ENCODE measurements at places on chromosomes 3 and 15. TPM values are rescaled to one million over a fixed set of nuclear protein-coding genes. Genes with fewer than 3 reads are reported as not detected.

- no peak for DNase-seq
Observed at GRCh38 chr3:24154781-24155180, 209.7 kb downstream of the NR1D2 start.

GRCh38 chr3:107870096-107870495, 220.7 kb downstream of the CD47 start:
- DNase-seq, result no peak

DNA sequence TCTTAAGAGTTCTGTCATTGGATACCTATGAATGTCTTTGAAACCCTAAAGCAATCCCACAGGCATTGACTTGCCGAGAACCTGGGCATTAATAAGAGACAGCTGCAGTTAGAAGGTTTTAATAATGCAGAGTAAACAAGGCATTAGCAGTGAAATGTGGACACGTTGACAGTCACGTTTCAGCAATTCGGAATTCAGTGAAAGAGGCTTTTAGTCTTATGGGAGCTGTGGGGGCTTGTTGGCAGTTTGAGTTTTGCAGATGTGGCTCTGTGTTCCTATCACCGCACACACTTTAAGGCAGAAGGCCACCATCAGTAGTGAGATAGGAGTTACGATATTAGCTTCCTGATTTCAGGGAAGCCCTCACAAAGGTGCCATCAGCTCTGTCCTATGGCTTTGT, 145.2 kb upstream of the NUDT16 start:
- DNase-seq, result no peak

DNA sequence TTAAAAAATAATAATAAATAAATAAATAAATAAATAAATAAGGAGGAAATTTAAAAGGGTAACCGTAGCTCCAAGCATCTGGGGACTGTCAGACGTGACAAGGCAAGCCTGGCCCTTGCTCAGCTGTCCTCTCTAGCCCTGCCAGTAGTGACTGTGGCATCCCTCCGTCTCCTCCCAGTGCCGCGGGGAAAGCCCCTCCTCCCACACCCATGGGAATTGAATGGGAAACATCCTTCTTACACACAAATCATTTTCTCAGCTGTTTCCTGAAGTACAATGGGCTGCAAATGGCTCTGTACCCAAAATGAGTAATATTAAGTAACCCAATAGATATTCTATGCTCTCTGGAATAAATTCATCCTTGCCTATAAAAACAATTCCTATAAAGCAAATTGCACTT, 101.6 kb upstream of the RAD18 start:
- DNase-seq, result no peak

DNA sequence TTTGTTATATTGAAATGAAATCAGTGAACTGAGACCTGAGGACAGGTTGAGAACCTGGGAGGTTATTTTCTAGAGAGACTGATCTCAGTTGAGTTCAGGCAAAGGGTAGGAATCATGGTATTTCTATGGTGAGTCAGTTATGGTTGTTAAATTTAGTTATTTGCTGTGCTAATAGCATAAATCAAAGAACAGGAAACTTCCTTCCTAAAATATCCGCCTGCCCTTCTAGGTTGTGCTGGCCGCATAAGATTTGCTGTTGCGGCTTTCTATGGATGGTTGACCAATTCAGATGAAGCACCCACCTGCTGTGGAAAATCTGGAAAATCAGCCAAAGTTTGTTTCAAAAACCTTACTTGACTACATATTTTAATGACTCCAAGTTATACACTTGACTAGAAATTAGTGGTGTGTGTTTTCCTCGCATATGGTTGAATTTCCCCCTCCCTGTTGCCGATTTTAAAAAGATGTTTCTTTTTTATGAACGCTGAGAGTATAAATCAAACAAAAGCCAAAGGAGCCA, 52.6 kb downstream of the PLCL2 start:
- DNase-seq, result no peak

P2RY13 gene
- not detected for total RNA-seq

FMN1 gene
- 8.9 TPM for total RNA-seq

DNA sequence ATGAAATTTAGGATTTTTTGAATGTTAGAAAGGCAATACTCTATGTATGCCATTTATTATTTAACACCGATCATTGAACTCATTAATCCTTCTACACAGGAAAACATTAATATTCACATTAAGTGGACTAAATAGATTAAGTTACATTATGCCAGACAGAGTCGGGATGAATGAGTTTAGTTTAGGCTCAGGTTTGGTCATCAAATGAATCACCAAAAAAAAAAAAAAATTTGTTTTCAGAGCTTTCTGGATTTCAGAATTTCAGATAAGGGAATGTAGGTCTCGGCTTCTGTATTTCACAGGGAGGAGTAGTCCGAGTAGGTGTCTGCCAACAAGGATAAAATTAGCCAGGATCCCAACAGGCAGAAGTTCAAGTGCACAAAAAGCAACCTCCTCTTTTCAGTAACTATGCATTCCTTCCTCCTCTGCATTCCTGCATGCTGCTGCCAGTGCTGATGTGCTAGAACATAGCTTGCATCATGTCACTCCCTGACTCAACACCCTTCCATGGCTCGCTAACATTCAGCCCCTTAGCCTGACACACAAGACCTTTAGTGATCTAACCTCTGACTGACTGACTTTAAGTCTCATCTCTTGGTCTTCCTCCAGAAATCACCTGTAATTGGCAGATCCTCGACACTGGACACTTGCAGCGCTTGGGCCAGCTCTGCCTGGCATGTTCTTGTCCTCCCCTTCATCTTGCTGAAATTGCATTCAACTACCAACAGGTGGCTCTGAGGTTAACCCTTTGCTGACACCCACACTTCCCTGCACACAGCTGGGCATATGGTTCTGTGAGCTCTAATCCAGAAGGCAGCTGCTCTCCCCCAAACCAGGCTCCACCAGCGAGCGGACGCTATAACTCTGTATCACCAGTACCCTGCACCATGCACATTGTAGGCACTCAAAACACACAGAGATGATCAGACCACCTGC, 145.4 kb upstream of the PROK2 start:
- peak; percentile 1 for DNase-seq

- no peak for DNase-seq
Observed at GRCh38 chr3:60698117-60698516, 553.1 kb downstream of the FHIT start.

DNA sequence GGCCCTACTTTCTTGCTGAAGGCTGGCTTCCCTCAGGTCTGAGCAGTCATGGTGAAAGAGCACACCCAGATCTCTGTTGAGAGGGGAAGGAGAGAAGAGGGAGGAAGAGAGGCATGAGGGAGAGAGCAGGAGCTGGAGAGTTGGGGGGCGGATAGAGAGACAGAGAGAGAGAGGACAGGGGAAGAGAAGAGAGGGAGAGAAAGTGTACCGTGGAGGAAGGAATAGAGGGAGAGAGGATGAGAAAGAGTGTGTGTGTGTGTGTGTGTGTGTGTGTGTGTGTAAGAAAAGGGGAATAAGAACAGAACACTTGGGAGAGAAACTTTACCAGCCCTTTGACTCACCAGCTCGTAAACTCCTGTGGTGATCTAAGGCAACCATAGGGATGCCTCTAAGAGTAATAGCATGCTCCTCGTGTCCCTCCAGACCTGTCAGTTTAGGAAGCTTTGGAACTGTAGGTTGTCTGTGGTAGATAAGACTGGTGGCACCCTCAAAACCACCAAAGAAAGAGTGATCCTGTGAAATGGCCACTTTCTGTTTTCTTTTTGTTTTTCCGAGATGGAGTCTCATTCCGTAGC, 18.2 kb downstream of the ZNF592 start:
- no peak for DNase-seq

GRCh38 chr15:52518487-52519371, 10.0 kb downstream of the MYO5A start:
- peak; percentile 39 for DNase-seq

- DNase-seq, result no peak
Observed at GRCh38 chr3:192435241-192435640, 292.1 kb downstream of the FGF12 start.

NR2E3 gene
- not detected for total RNA-seq

DNA sequence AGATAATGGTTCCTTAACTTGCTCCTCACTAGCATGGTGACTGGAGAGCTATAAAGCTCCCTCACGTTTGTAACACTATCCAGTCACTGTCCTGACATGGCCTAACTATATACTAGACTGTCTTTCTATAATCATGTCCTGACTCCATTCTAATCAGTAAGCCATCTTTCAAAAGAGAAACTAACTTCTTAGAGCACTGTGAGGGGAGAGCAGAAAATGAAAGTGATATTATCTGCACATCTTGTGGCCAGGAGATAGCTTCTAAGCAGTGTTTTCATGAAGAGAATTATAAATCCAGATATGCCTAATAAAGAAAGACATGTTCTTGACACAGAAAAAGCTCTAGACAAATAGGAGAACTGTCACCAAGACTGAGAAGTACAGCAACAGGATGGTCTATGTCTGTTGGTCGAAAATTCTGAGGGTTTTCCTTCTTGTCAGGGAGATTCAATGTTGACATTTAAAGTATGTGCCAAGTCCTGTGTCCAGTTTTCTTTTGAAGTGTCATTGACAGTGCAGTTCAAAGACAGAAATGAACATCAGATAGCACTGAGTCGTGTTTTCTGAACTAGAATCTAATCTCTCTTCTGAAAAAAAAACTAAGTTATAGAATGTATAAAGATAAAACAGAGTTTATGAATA, 230.6 kb upstream of the PEX5L start:
- DNase-seq, result no peak

SERINC4 gene
- total RNA-seq, result not detected

DNA sequence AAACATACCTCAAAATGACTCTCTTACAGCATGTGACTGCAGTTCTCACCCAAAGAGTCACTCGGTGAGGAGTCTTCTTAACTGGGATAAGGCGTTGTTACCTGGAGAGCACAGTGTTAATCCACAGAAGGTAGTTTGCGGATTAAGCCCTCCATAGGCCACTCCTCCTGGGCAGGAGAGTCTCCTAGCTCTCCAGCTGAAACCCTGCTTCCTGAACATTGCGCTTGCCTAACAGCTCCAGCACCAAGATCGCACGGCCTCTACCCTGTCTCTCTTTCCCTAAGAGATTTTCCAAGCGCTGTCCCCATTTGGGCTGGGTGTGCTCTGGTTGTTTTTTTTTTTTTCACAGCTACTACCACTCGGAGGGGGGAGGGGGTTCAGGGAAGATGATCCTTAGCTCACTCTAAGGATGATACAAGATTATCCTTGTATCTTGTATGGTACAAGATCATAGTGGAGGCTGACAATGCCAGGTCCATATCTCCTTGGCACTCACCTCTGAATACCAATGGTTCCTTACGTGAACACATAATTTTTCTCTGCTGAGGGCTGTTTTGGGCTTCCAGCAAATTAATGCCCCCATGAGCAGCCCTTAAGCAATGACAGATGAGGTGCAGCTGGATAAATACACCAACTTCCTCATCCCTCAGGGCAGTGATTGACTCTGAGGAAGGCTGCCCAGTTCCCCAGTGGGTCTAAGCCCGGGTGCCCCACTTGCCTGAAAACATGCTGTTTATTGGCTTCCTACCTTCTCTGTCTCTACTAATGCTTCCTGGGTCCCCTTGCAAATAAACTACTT, 185.2 kb upstream of the TSC22D2 start:
- no peak for DNase-seq

DNA sequence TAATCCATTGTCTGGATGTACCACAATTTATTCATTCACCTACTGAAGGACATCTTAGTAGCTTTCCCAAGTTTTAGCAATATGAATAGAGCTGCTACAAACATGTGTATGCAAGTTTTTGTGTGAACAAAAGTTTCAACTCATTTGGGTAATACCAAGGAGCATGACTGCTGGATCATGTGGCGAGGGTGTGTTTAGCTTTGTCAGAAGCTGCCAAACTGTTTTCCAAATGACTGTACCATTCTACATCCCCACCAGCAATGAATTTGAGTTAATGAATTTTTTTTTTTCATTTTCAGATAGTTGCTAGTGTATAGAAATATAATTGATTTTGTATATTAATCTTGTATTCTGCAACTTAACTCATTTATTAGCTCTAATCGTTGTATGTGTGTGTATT, 20.0 kb upstream of the ELP6 start:
- no peak for DNase-seq

- DNase-seq, result no peak
Observed at GRCh38 chr15:57883701-57884100, 177.2 kb downstream of the POLR2M start.

- DNase-seq, result no peak
Observed at GRCh38 chr15:36943508-36944361, 156.6 kb downstream of the MEIS2 start.

LTK gene
- 2.0 TPM for total RNA-seq

ZMYND10 gene
- total RNA-seq, result 1.6 TPM

DNA sequence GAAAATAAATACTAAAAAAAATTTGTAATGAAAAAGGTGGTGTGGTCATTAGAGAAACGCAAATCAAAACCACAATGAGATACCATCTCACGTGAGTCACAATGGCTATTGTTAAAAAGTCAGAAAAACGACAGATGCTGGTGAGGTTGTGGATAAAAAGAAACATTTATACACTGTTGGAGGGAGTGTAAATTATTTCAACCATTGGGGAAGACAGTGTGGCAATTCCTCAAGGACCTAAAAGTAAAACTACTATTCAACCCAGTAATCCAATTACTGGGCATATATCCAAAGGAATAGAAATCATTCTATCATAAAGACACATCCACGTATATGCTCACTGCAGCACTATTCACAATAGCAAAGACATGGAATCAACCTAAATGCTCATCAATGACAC, 120.3 kb downstream of the MYO9A start:
- DNase-seq, result no peak

GRCh38 chr3:141901914-141902313, 25.5 kb downstream of the ATP1B3 start:
- DNase-seq, result no peak

- no peak for DNase-seq
Observed at GRCh38 chr3:185399737-185400667, 37.1 kb downstream of the MAP3K13 start.

DNA sequence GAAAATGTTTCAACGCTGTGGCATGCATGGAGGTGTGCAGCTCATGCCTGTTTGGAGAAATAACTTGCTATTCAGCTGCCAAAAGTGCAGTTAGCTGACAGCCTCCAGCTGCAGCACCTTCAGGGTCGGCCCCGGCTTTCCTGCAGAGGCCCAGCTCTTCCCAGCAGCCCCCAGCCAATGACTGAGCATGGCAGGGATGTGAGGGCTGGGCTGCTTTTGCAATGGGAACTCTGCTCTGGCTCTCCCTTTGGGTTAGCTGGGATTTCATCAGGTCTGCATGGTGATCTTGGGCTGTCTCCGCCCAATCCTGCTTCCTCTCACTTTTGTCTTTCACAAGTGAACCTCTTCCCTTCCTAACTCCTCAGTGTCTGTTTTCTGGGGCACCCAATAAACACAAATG, 396.6 kb downstream of the EPHB1 start:
- DNase-seq, result no peak

GP9 gene
- total RNA-seq, result 3.7 TPM

- DNase-seq, result no peak
Observed at GRCh38 chr15:25095179-25095578, 140.4 kb downstream of the SNRPN start.

- DNase-seq, result no peak
Observed at GRCh38 chr3:11530153-11530721, 113.5 kb downstream of the VGLL4 start.

GRCh38 chr15:63669074-63669473, 71.9 kb downstream of the FBXL22 start:
- no peak for DNase-seq

- no peak for DNase-seq
Observed at GRCh38 chr15:75214293-75215096, 12.8 kb downstream of the C15orf39 start.

GRCh38 chr15:85112997-85113396, 131.3 kb downstream of the PDE8A start:
- no peak for DNase-seq

GP5 gene
- total RNA-seq, result 1.4 TPM

GRCh38 chr3:154050766-154051165, 70.4 kb upstream of the ARHGEF26 start:
- DNase-seq, result no peak
